ENCODE measurements at places on chromosomes 7 and 10. TPM values are rescaled to one million over a fixed set of nuclear protein-coding genes. Genes with fewer than 3 reads are reported as not detected.

Gene MGMT
- total RNA-seq = 19.6 TPM

Gene SDK1
- total RNA-seq = 0.16 TPM

Gene ZMIZ2
- 130 TPM for total RNA-seq

Gene LIPK
- total RNA-seq = not detected

Gene KCNIP2
- 2.3 TPM for total RNA-seq

Gene CRYGN
- total RNA-seq = not detected

Gene VOPP1
- 90.6 TPM for total RNA-seq

Gene PRLHR
- total RNA-seq = not detected

Gene ZNF680
- total RNA-seq = 10.4 TPM

Gene DNAJC30
- 9.4 TPM for total RNA-seq

Gene MCM10
- 112 TPM for total RNA-seq

Gene TUBB8
- not detected for total RNA-seq

Gene SPDYE6
- total RNA-seq = not detected

Gene SMO
- total RNA-seq = 0.37 TPM

Gene GPR15LG
- total RNA-seq = not detected

Gene KIAA1549
- 0.77 TPM for total RNA-seq

Gene PKD1L1
- total RNA-seq = 0.05 TPM

Gene TFEC
- not detected for total RNA-seq

Gene PTPRZ1
- total RNA-seq = not detected

Gene TSPAN14
- 61.7 TPM for total RNA-seq

Gene PLAU
- total RNA-seq = 0.57 TPM

Gene DMBT1
- total RNA-seq = not detected

Gene OR2A12
- total RNA-seq = not detected

Gene COL13A1
- not detected for total RNA-seq

Gene MOGAT3
- not detected for total RNA-seq

Gene ADGRA1
- total RNA-seq = not detected

Gene PAX4
- not detected for total RNA-seq

Gene ZNF25
- 7.9 TPM for total RNA-seq

Gene ZNF438
- 3.2 TPM for total RNA-seq

Gene TMEM72
- not detected for total RNA-seq

Gene TBX20
- 0.24 TPM for total RNA-seq

Gene HECW1
- total RNA-seq = not detected

Gene CUBN
- total RNA-seq = 0.40 TPM

Gene NPM3
- 175 TPM for total RNA-seq

Gene TMEM130
- not detected for total RNA-seq

Gene SPAM1
- not detected for total RNA-seq

Gene HOGA1
- total RNA-seq = not detected

Gene UTF1
- total RNA-seq = 0.19 TPM

Gene HOXA9
- not detected for total RNA-seq

Gene TMEM176A
- not detected for total RNA-seq

Gene CDHR1
- 0.33 TPM for total RNA-seq

Gene SPACDR
- 2.7 TPM for total RNA-seq

Gene TAS2R3
- total RNA-seq = 2.2 TPM

Gene GPR37
- total RNA-seq = not detected

Gene PODXL
- 0.71 TPM for total RNA-seq

Gene CLDN3
- not detected for total RNA-seq

Measured in activated CD4-positive, alpha-beta T cell treated with anti-CD3 and anti-CD28 coated beads, Interleukin-2, amount 10 ng/mL, durations not matched to agents 24 days and 14 days (primary cell).